Fibroblast of the conjunctiva (primary cell): ENCODE measurements at places on chromosomes 5 and 9.

GRCh38 chr9:80387828-80388227 lies 816.1 kb downstream of the TLE4 start:
- DNase-seq, result no peak

DNA sequence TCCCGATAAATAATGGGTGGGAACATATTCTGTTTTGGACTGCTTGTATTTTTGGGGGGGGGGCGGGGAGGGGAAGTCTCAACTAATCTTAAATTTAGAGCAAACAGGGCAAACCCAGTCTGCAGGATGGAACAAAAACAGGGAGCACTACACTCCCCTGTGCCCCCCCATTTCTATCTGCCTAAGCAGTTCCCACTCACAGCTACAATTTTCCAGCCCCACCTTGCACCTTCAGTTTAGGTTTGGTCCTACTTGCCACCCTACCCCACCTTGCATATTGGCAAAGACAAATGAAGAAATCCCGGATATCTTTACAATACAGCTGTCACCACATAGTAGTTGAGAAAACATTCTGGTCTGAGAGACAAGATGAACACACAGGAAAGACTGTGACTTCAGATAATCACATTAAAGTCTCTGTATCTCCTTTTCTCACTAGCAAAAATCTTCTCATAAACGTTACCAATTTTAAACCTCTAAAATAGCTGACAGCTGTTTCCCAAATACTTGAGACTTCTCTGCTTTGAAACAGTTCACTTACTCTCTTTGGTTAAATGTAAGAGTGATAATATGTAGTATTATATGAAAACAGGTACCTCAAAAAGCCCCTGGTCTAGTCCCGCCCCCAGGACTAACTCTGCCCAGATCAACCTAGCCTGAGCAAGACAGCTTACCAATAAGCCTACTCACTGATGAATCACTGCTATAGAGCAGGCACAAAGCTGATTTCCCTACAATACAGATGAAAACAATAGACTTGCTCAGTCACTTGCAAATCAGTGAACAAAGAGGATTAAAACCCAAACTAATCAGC lies 5.2 kb upstream of the RAPGEF6 start:
- no peak for DNase-seq

DNA sequence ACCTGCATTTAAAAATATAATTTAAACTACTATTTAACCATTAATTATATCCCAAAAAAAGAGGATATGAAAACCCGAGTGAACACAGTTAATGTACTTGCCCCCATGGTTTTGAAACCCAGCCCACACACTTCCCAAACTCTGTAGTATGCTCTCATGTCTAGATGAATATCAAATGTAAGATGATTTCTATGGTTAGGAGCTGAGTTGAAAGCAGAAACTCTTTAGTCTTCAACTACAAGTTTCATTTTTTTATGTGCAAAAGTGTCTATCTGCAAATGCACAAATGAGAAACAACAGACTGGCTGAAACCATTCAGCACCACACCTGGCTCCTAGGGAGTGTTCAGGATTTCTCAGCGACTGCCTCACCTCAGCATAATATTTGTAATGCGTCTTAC lies 183.3 kb downstream of the SEMA5A start:
- DNase-seq, result no peak

GRCh38 chr5:138663009-138663408 lies 87.8 kb upstream of the HSPA9 start:
- DNase-seq, result no peak

DNA sequence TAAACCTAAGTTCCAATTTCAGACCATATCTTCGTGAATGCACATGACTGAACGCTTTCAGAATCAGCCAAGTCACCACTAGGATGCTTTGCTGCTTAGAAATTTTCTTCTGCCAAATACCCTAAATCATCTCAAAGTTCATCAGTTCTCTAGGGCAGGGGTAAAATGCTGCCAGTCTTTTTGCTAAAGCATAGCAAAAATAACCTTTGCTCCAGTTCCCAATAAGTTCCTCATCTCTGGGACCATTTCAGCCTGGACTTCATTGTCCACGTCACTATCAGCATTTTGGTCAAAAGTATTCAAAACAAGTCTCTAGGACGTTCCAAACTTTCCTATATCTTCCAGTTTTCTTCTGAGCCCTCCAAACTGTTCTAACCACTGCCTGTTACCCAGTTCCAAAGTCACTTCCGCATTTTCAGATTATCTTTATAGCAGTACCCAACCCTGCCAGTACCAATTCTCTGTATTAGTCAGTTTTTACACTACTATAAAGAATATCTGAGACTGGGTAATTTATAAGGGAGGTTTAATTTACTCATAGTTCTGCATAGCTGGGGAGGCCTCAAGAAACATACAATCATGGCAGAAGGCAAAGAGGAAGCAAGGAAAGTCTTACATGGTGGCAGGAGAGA lies 74.8 kb downstream of the NR3C1 start:
- no peak for DNase-seq

DNA sequence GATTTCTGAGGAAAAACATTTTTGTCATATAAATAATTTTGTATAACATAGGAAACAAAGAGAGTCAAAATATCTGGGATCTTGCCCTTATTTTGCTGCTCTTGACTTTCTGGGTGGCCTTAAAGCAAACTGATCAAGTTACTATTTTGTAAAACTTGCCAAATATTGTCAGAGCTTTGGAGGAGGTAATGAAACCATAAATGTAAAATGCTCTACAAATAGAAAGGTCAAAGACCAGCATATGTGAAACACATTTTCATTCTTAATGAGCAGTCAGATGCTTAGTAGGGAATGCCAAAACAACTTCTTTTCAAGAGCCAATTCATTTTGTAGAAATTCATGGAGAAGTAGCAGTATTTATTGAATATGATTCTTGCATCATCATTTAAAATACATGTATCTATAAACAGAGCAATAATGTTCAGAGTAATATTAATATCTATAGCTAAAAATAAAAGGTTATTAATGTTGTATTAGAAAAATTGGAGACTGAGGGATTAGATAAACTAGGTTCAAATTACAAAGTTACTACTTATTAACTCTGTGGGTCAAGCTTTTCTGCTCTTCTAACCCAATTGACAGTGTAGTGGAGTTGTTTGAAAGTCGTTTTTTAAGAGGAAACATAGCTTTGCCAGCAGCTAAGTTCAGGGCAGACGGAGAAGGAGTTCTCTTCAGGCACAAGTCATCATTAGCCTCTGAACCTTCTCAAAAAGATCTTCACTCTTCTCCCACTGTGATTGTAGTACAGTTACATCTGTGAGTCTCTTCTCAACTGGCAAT lies 2053.1 kb downstream of the EFNA5 start:
- DNase-seq, result no peak

GRCh38 chr5:92518318-92518904 lies 1062.6 kb downstream of the NR2F1-AS1 start:
- DNase-seq, result peak; percentile 40

DNA sequence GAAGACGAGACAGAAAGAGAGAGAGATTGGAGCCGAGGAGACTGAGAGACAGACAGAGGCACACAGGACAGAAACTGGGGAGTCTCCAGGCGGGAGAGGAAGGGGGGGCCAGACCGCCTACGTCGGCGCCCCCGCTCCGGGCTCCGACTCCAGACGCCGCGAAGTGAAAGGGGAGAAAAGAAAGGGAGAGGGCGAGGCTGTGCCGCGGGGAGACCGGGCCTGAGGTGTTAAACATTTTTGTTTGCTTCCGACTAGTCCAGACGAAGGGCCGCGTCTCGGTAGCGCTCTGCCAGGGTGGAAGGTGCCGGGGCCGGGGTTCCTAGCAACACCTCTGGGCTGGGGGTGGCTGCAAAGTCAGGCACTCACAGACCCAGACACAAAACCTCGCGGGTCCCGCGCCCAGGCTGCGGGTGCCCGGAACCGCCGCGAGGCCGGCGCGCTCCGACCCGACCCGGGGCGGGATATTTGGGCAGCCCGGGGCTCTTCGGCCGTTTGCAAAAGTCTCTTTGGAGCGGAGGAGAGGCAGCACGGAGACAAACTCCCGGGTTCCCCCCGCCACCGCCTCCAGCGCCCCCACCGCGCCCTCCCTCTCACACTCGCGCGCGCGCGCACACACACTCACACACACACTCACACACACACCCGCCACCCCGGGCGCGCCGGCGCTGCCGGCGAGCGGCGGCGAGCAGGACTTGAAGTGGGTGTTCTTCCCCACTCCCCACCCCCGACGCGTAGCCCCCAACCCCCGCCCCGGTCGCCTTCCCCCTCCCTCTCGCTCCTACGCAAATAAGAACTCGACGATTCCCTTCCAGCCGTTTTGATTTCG lies 626 bp upstream of the FST start:
- DNase-seq, result no peak

GRCh38 chr5:14241141-14241540 lies 98.0 kb downstream of the TRIO start:
- no peak for DNase-seq

GRCh38 chr9:107016383-107016782 lies 153.4 kb downstream of the ZNF462 start:
- no peak for DNase-seq

DNA sequence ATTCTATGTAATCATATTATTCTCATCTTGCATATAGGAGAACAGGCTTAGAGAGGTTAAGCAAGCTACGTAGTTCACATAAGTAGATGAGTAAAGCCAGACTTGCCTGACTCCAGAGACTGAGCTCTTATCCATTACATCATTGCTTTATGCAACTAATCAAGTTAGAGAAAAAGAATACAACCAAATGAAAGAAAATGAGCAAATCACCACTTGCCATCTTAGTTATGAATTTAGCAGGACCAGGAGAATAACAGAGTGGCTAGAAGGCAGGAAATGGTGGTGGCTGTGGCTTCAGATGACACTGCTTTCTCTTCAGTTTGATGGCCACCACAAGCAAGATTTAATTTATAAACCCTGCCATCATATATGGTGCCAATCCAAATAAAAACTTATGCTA lies 26.6 kb downstream of the POC5 start:
- DNase-seq, result no peak

GRCh38 chr9:25857147-25857546 lies 178.9 kb upstream of the TUSC1 start:
- DNase-seq, result no peak

- DNase-seq, result peak; percentile 68
Measured at GRCh38 chr5:72597456-72597948, 90.3 kb upstream of the ZNF366 start.

- DNase-seq, result no peak
Measured at GRCh38 chr5:151950706-151951105, 26.1 kb upstream of the GLRA1 start.

- DNase-seq, result no peak
Measured at GRCh38 chr5:172167895-172168294, 20.1 kb downstream of the STK10 start.

- DNase-seq, result peak; percentile 68
Measured at GRCh38 chr5:170466988-170467707, 36.7 kb upstream of the KCNIP1 start.

DNA sequence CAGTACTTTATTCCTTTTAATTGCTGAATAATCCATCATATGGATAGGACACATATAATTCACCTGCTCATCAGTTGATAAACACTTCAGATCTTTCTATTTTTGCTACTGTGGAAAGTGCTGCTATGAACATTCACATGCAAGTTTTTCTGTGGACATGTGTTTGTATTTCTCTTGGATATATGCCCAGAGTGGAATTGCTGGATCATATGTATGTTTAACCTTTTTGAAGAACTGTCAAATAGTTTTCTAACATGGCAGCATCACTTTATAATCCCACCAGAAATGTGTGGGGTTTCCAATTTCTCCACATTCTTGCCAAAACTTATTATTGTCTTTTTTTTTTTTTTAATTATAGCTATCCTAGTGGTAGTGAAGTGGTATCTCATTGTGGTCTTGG lies 15.1 kb downstream of the CARTPT start:
- DNase-seq, result no peak

GRCh38 chr5:165723931-165724330 lies 2218.5 kb downstream of the MAT2B start:
- DNase-seq, result no peak

- DNase-seq, result no peak
Measured at GRCh38 chr5:71738662-71739361, 19.7 kb downstream of the CARTPT start.

GRCh38 chr5:116585227-116585626 lies 10.6 kb upstream of the SEMA6A start:
- DNase-seq, result no peak

DNA sequence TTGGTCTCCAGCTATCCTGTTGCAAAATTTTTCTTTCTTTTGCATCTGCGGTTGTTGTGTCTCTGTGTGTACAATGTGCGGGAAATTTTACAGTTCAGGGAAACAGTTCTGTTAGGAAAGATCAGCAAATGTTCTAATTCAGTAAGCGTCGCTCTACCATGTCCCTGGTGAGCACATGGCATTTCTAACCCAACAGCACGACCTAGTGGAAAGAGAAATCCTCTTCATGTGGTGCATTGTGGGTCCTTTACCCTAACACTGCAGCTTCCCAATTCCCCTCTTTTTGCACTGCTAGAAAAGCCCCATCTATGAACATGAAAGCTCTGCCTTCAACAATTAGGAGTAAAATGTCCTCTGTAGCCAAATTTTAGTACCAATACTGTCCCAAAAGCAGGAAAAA lies 974.2 kb upstream of the CDH9 start:
- DNase-seq, result no peak

DNA sequence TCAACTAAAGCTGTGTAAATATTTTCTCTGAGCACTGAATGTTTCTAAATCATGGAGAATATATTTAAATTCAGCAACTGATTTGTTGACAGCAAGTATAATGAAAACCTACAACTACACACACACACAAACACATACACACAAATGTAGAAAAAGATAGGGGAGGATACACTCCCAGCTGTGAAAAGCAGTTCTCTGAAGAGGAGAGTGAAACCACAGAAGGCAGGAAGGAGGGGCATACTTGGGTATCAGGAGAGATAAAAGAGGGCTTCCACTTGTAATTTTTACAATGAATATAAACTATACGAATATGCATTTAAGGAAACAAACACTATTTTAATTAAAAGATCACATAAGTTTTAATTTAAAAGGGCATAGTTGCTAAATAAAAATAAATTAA lies 227.8 kb upstream of the SLC24A2 start:
- no peak for DNase-seq

DNA sequence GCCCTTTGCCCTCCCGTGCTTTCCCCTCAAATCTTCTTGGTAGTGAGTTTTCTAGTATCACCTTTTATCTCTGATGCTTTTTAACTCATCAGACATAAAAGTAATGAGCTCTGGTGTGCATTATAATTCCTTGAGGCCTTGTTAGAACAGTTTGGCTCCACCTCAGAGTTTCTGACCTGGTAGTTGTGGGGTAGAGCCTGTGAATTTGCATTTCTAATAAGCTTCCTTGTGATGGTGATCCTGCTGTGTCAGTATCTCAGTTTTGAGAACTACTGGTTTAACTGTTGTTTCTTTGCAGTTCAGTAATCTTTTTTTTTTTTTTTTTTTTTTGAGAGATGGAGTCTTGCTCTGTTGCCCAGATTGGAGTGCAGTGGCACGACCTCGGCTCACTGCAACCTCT lies 31.1 kb downstream of the UBE2D2 start:
- DNase-seq, result no peak
